Fibroblast of villous mesenchyme (primary cell): ENCODE measurements at places on chromosomes 6 and 20. TPM values are rescaled to one million over a fixed set of nuclear protein-coding genes. Genes with fewer than 3 reads are reported as not detected.

Gene MYT1
- not detected in 2 replicates for total RNA-seq

Gene IL17F
- under 0.01 TPM in 1 of 2 replicates, not detected in the other for total RNA-seq

Gene BACH2
- total RNA-seq, result under 0.01 and 0.64 TPM in 2 replicates

Gene FAM83B
- 0.43 TPM in 1 of 2 replicates, not detected in the other for total RNA-seq

Gene FAM229B
- 8.6 and 18.0 TPM in 2 replicates for total RNA-seq

Gene CAGE1
- under 0.01 TPM in 2 replicates for total RNA-seq

Gene APOM
- total RNA-seq, result 0.43 and 0.97 TPM in 2 replicates
